ENCODE measurements at places on chromosomes 1 and 21.

DNA sequence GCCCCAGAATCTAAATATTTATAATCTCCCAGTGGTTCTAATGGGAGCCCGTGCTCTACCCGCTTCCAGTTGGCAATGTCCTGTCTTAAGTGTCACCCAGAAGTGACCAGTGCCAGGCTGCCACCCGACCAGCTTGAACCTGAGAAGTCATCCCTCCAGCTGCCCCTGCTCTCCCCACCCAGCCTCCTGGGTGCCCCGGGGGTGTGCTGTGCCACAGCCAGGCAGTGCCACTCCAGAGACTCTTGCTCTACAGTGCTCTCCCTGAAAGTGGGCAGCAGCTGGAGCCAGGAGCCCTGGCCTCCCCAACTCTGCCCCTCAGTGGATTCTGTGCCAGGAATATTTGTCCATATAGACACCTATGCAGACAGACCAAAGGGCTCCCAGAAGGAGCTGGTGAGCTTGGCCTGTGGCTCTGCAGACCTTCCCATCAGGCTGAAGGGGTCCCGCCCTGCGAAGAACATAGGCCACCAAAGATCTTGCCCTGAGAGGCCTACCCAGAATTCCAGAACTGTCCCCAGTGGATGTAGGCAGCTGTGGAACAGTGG lies 9.0 kb upstream of the EPS8L3 start:
- no peak for DNase-seq

DNA sequence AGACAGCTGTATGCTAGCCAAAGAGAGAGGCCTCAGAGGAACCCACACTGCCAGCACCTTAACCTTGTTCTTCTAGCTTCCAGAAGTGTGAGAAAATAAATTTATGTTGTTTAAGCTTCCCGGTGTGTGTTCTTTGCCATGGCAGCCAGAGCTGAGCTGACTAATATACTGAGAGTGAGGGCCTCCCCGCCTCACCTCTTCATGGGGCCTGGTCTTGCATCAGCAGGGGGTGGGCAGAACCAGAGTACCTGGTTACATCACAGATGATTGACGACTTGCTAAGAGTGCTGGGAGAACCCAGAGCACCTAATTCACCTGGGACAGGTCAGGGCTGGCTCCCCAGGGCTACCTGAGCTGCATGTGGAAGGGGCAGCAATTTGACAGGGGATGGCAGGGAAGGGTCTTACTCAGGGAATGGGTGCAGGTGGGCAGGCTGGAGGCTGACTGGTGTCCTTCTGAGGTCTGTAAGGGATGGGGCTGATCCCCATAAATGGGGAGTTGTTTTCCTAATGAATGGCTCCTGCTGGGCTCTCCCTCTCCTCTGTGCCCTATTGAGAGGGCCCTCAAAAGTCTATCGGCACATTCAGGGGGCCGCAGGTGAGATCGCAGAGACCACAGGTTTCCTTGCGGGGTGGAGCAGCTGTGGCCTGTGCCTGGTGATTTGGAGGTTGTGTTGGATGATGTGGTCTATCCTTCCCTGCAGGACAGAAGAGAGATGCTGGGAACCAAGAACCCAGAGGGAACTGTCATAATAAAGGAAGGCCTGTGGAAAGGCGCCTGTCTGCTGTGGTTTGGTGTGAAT lies 60.6 kb upstream of the ETV3 start:
- DNase-seq = no peak

GRCh38 chr1:199858856-199859255 lies 168.7 kb upstream of the NR5A2 start:
- no peak for DNase-seq

DNA sequence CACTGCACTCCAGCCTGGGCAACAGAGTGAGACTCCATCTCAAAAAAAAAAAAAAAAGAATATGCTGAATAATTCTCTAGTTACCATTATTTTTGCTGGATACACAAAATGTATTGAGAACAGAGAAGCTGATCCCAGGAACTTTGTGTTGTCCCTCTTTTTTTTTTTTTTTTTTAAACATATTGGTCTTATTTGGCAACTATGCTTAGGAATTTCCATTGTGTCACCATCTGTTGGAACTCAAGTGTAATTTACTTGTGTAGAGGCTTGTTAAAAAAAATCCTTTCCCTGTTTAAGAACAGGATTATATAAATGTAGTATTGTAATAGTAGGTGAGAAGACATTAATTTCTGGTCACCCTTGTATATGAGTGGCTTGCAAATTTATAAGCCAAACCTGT lies 28.6 kb downstream of the CAMSAP2 start:
- DNase-seq = no peak

GRCh38 chr1:179090522-179090921 lies 8.7 kb downstream of the TOR3A start:
- no peak for DNase-seq

GRCh38 chr1:17236779-17237560 lies 11.9 kb upstream of the PADI3 start:
- DNase-seq = peak; percentile 76

DNA sequence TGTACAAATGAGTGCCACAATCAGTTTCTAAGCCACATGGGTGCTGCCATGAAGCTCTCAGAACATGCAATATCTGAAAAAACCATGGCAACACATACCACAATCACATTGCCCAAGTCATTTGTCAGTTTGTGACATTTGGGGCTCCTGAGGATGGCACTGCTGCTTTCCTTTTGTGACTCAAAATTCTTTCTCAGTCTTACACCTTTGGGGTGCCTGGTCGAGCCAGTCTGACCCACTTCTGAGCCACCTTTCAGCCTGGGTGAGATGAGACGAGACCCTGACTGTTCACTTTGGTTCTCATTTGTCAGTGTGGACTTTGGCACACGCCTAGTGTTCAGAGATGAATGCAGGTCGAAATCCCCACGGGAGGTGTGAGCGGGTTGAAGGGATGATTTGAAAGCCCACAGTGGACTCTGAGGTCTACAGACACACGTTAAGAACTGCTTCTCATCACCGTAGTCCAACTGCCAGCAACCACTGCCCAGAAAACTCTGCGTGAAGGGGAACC lies 8.0 kb downstream of the BATF3 start:
- no peak for DNase-seq

DNA sequence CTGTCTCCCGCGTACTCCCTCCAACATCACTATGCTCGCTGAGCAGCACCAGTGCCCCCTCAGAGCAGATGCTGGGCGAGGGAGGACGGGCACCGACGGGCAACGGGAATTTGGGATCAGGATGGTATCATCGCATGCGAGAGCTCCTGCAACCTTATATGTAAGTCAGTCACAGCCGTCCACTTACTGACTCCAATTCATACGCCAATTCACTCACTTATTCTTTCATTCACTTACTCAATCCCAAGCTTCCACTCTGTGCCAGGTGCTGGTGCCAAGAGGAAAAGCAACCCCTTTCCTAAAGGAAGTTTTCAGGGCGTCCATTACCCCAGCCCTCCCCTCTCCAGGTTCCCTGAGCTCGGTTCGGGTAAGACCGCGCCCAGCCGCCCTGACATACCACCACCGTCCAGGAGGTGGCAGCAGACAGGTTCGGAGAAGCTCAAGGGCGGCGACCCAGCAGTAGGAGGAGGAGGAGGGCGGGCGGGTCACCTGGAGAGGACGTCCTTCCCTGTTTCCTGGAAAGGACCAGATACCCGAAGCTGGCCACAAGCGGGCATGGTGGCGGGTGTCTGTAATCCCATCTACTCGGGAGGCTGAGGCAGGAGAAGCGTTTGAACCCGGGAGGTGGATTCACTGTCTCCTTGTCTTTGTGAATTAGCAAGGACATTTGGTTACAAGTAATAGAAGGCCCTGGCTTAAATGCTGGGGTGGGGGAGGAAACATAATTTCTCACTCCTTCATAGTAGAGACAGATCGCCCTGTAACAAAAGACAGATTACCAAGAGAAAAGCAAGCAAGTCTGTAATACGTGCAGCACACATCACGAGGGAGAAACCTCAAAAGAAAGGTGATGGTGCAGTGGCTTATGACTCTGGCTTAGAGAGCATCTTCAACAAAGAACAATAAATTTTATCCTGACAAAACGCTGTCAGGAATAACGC lies 7.6 kb upstream of the IL22RA1 start:
- DNase-seq = peak; percentile 80

- DNase-seq = peak; percentile 11
Observed at GRCh38 chr21:27564684-27565301, 597.9 kb upstream of the ADAMTS5 start.

DNA sequence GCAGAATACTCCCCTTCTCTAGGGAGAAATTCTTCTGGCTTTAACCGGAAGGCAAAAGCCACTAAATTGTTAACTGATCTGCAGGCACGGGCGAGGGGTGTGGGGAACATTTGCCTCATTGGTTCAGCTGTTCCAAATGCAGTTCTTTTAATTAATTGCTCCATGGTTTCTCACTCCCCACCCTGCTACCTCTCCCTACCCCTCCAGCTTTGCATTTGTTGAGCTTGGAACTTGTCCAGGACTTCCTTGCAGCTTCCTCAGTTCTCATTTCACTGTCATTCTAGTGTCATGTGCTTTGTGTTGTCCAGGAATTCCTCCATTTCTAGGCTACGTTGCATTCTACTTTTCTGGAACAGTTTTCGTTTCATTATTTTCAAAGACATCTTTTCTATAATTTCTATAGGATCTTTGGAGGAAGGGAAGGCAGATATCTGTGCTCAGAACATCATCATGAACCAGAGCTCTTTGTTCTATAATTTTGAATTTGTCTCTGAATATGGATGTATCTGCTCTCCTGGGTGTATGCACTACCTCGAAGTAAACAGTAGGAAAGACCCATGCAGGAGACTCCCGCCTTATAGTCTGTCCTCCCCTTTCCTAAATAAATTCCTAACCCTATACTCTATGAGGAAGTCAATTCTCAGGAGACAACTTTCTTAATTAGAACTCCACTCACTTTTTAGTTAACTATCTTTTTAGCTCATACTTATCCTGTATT lies 132.4 kb upstream of the LMO4 start:
- no peak for DNase-seq

GRCh38 chr1:239823852-239824251 lies 267.8 kb upstream of the FMN2 start:
- DNase-seq = no peak

DNA sequence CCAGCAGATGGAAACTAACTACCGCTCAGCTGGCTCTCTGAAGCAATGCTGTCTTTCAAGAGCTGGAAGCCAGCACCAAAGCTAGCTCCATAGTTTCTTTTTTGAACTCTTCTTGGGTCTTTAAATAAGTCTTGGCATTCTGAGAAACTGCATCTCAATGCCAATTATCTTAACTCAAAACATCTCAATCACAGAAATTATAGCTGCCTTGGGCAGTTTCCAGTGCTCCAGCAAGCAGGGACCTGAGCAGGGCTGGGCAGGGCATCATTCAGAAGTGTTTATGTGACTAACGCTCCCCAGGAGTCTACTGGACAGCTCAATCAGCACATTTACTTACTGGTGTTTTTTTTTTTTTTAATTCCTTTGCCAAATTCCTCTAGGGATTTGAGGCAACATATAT lies 18.3 kb upstream of the PADI4 start:
- no peak for DNase-seq

- no peak for DNase-seq
Observed at GRCh38 chr1:36118447-36119204, 6.4 kb downstream of the COL8A2 start.

GRCh38 chr21:38343691-38344090 lies 86.9 kb downstream of the KCNJ15 start:
- peak; percentile 88 for DNase-seq

GRCh38 chr1:87115317-87115890 lies 201.0 kb downstream of the HS2ST1 start:
- no peak for DNase-seq

GRCh38 chr1:6989212-6990159 lies 204.2 kb downstream of the CAMTA1 start:
- DNase-seq = no peak

DNA sequence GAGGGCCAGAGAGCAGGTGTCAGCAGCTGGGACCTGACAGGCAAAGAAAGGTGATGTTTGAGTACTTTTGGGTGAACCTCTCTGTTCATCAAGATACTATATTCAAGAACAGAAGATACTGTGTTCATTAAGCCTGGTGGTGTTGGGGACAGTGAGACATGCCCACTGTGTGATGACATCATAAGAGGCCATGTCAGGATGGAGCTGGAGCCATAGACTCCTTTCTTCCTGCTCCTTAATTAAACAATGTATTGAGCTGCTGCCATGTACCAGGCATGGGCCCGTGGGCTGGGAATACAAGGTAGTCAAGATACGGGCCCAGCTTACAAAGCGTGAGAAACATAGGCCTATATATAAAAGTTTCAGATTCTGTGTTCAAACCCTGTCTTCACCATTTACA lies 435.4 kb downstream of the RPS6KC1 start:
- DNase-seq = no peak

- DNase-seq = no peak
Observed at GRCh38 chr1:53088616-53089300, 26.7 kb downstream of the PODN start.

GRCh38 chr1:231216498-231216897 lies 24.5 kb upstream of the GNPAT start:
- DNase-seq = no peak

DNA sequence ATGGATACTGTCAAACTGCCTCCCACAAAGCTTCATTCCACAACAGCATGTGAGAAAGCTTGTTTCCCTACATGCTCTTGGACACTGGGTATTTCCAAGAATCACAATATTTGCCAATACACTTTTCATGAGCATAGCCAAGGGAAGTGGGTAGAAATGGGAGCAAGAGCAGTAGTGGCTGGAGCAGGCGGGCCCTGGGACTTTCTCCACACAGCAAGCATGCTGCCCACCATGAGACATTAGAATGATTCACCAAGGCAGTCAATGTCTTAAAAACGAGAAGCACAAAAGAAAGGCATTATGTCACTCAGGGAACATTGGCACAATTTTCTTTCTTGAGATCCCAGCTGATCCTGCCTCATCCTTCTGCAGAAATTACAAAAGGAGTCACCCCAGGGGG lies 371.6 kb upstream of the RUNX1 start:
- DNase-seq = no peak

DNA sequence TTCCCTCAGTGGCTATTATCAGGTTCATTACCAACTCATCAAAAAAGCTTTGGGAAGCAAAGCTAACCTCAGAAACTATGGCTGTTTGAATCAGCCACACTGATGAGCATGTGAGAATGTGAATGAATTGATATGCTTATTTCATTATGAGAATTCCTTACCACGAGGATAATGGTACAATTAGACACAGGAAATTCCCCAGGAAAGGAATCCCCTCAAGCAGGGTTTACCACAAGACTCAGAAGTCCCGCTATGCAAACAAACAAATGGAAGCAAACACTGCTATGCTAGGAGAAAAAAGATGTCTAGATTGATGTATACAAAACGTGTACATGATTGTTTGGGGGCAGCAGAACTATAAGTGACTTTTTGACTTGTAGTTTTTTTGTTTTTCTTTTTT lies 205.0 kb downstream of the HMCN1 start:
- no peak for DNase-seq

DNA sequence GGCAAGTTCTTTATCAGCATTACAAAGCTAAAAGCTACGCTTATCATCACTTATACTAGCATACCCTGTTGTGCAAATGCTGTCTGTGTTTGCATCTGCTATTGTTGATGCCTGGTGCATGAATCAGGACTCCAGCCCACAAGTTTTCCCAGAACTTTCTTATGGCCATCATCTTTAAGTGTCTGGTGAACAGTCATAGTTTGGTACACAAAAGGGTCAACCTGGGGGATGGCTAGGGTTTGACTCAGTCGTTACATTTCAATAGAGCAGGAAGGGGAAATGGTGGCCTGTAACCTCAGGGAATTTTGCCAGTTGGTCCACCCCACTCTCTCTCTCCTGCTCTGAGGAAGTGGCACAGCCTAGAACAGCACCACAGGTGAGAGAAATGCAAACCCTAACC lies 35.4 kb downstream of the SELL start:
- no peak for DNase-seq

GRCh38 chr1:2433936-2434655 lies 21.7 kb upstream of the PEX10 start:
- DNase-seq = no peak
